ENCODE measurements at places on chromosomes 3 and 15.

DNA sequence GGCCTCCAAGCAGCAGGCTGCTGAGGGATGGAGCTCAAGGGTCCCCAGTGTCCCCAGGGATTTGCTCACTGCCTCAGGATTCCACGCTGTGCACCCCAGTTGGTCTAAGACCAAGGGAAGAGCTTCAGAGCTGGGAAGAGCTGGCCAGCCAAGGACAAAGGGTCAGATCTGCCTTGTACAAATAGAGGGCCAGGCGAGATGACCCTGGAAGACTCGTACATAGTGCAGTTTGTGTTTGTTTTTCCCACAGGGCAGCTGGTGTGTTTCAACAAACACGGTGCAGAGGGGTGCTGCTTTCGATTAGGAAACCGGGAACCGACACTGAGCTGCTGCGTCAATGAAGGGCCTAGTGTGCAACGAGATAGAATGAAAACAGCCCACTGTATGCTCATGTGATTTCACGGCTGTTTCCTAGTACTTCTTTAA is 56.1 kb upstream of the TRPM1 start:
- no peak for DNase-seq

GRCh38 chr3:155335724-155336354 is 42.4 kb upstream of the STRIT1 start:
- no peak for DNase-seq

DNA sequence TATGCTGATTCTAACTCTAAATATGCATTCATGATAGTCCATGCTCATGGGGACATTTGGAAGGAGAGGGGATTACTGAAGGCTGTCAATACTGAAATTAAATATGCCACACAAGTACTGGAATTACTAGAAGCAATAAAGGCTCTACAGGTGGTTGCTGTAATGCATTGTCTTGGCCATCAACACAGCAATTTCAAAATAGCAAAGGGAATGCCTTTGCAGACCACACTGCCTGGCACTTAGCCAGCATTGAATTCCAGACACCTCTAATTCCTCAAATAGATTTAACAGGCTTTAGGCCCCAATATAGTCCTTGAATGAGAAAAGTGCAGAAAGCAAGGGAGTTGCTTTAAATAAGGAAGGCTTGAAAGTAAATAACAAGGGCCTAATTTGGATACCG is 115.8 kb upstream of the PLCL2 start:
- no peak for DNase-seq

DNA sequence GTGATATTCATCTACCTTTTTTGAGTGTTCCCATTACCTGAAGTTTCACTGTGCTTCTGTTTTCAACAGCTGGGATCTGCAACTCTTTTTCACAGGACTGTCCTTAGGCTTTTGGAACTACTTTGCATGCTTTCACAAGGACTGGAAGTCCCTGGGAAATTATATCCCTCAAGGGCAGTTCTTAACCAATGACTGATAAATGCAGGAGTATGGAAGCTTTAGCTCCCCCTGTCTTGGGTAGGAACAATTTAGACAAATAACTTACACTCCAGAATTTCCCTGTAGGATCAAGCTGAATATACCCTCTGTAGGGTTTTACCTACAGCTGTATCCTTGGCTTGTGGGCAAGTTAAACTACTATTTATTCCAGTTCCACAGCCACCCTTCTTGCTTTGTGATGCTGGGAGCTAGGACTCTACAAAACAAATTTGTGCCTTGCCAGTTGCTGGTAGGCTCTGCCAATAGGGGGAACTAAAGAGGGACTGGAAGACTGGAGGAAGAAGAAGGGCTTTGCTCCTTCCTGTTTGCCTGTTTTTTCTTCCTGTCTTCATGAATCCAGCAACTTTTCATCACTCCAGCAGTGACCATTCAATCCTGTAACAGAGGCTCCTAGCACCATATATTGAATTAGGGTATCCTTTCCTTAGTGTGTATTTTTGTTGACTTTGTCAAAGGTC is 6.8 kb upstream of the ZNF280D start:
- no peak for DNase-seq

- DNase-seq: no peak
Measured at GRCh38 chr15:39156646-39157250, 424.1 kb upstream of the THBS1 start.

All from bone marrow (tissue), 2 donors.